ENCODE measurements at places on chromosomes 3 and 15.

GRCh38 chr15:99385005-99385669 lies 133.9 kb downstream of the LRRC28 start:
- DNase-seq, result no peak

- no peak for DNase-seq
Measured at GRCh38 chr15:95377258-95377852, 953.1 kb upstream of the NR2F2 start.

GRCh38 chr3:169526246-169526645 lies 137.3 kb downstream of the MECOM start:
- no peak for DNase-seq

DNA sequence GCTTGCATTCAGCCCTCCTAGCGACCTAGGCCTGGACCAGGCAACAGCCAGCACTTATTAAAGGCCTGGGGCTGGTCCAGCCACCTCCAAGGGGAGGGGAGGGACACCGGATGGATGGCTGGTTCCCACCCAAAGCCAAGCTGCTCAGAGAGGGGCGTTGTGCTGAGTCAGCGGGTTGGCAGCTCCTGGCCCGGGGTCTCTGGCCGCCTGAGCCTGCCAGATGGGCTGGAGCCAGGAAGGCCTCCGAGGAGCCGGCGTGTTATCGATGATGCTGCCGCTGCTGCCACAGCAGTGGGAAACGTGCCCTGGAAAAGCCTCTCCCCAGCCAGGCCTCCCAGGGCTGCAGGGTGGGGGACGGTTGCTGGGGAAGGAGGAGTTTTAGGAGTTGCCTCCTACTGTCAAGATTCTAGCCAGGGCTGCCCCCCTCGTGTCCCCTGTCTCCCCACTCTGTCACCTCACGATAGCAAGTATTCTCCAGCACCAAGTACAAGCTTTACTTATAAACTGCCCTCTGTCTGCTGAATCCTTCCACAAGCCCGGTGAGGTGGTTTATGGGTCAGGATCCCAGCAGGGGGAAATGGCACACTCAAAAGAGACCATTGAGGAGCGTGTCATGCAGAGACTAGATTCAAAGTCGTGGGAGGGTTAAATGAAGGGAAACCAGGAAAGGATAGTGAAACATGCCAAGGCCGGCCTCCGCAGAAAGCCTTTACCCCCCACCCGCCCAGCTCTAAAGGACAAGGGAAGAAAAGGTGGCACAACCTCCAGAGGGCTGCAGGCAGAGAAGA lies 43.2 kb upstream of the TSEN2 start:
- no peak for DNase-seq

DNA sequence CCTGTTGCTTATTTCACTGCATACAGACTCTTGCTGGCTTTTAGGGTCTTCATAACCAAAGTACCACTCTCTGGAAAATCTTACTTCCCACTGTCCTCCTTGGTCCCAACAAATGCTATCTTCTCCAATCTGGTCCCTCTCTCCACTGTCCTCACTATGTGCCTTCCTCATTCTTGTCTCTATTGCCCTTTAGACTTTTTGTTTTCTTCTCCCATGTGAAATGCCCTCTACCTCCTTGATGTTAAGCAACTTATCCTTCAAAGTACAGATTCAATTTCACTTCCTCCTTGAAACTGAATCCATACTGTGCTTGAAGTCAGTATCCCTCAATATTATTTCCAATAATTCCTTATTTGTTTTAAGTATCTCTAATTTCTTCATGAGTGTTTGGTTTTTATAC lies 60.8 kb downstream of the CGGBP1 start:
- DNase-seq, result no peak

DNA sequence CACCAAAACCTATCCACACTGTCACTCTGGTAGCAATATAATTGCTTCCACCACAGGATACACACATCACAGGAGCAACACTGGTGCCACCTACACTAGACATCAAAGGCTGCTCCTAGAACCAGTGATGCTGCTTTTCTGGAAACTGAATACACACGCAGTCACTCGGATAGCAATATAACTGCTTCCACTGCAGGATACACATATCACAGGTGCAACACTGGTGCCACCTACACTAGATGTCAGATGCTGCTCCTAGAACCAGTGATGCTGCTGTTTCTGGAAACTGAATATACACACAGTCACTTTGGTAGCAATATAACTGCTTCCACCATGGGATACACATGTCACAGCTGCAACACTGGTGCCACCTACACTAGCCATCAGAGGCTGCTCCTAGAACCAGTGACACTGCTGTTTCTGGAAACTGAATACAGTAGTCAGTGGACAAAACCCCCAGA lies 6.9 kb upstream of the TNFSF10 start:
- no peak for DNase-seq

DNA sequence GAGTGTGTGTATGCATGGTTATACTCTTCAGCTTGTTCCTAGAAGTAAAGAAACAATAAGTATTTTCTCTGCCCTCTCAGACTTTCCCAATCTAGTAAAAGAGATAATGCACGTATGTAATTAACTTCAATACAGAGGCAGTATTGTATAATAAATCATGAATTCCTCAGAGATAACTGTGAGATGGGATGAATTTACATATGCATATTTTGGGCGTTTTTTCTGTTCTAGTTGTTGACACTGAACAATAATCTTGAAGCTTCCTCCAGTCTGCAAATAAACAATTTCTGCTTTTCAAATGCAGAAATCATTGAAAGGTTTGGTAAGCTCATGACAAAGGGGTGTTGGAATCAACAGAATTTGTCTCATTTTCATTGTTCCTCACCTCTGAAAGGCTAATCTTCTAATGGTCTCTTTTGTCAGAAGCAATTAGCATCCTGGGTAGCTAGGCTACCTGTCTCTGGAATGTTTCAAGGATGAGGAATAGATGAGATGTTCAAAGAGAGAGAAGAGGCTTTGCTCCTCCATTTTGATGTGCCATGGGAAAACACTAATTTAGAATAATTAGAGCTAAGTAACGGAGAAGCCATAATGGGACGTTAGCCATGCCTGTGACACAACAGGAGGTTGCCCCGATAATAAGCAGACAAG lies 43.3 kb upstream of the SIAH2 start:
- DNase-seq, result no peak

DNA sequence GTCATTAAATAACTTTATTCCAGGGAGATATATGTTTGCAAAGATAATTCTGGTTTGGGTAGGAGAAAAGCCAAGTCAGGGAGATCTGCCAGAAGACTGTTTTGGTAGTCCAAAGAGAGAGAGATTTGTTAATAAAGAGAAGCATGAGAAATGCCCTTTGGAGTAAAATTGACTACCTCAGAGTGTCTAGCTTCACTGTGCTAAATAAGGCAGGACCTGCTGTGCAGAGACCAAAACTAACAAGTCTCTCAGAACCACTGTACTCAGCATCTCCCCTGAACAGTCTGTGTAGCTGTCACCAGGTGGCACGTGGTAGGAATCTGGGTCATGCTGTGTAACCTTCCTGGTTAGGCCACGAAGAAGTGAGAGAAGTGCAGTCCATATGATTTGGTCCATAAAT lies 31.6 kb upstream of the SLC35G2 start:
- DNase-seq, result no peak

DNA sequence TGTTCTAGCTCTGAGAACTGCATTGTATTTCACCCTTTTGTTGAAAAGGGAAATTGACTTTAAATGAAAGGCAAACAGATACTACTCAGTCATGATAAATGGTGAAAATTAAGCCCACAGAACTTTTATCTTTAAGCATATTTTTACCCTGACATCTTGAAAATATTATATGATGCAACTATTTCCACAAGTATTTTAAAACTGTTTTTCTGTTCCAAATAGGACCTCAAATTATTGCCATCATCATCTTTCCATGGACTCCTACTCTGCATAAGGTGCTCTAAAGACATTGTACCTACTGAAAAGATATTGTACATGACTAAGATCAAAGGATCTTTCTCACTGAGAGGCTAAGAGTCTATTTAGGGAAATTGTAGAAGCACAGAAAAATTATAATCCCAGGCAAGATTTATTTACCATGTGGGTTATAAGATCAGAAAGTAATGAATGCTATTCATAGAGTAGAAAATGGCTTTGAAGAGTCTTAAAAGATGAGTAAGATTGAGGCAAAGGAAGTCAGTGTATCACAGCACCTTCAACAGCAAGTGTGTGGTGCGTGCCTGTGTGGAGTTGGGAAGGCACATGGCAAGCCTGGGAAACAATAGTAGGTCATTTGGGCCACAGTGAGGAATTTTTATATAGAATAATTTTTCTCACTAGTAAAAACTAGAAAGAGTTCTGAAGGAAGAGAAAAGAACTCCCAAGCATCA lies 68.8 kb downstream of the VGLL3 start:
- DNase-seq, result no peak

DNA sequence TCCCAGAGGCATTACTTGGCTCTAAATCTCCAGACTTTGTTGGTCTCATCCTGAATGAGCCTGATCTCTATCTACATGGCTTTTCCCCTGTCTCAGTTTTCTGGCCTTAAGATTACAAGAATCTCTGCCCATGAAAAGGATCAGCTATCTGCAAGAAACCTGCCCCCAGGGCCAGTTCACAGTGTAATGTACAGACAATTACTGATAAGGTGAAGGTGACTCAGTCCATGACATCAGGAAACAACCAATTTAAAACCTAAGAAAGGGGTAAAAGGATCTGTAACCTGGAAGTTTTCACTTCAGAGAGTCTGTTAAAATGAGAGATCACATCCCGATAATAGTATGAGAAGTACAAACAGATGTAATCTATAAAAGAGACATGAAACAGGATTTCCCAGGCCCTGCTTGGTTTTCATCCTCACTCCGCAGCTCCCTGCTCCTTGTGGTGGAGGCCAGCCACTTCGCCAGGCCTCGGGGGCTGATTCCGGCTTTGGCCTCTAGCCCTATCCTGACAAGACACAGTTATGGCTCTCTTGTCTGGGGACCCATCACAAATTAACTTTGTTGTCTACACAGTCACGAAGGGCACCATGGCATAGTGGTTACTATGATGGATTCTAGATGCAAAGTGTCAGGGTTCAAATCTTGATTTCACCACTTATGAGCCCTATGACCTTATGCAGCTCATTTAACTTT lies 136.9 kb downstream of the THSD4 start:
- no peak for DNase-seq

DNA sequence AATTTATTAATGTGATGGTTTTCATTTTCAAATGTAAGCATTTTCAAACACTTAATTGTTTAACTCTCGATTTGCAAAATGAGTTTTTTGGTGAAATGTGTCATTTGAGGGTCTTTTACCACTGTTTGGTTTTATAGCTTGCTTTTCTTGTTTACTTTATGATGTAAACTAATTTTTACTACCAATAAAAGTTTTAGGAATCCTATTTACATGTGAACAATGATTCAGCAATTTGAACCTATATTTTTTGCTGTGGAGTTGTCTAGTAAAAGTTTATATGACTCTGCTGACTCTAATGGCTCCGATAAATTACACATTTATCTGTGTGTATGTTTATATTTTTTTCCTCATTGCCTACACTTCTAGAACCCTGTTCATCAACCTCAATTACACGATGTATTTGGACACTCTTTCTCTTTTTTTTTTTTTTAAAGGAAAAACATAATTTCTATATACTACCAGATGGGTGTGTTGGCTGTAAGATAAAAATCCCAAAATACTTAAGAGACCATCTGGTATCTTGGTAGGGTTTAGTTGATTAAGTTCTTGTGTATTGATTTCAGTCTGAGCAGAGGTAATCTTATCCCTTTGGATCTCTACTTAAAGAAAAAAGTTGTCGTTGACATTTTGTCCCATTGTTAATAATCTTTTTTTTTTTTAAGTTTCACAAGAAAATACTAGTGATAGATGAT lies 89.5 kb downstream of the PTPRG start:
- DNase-seq, result no peak

DNA sequence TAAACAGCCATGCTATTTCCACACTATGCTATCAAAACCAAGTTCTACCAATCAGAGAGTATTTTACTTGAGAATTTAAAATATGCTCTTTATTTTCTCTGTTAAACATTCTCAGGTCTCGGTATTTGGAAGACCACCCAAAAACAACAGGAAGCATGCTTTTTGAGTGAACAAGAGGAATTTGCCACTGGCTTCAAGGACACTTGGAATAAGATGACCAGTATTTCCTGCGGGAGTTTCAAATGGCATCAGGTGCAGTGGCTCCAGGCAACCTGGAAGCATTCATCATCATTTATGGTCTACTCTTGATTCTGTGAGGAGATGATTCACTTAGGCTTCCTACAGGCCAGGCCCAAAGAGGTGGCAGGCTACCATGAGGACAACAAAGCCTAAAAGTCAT lies 305.7 kb upstream of the ATP11B start:
- DNase-seq, result no peak

GRCh38 chr15:101566748-101567488 lies 77.4 kb upstream of the PCSK6 start:
- no peak for DNase-seq

- no peak for DNase-seq
Measured at GRCh38 chr15:95290176-95290974, 1040.1 kb upstream of the NR2F2 start.

DNA sequence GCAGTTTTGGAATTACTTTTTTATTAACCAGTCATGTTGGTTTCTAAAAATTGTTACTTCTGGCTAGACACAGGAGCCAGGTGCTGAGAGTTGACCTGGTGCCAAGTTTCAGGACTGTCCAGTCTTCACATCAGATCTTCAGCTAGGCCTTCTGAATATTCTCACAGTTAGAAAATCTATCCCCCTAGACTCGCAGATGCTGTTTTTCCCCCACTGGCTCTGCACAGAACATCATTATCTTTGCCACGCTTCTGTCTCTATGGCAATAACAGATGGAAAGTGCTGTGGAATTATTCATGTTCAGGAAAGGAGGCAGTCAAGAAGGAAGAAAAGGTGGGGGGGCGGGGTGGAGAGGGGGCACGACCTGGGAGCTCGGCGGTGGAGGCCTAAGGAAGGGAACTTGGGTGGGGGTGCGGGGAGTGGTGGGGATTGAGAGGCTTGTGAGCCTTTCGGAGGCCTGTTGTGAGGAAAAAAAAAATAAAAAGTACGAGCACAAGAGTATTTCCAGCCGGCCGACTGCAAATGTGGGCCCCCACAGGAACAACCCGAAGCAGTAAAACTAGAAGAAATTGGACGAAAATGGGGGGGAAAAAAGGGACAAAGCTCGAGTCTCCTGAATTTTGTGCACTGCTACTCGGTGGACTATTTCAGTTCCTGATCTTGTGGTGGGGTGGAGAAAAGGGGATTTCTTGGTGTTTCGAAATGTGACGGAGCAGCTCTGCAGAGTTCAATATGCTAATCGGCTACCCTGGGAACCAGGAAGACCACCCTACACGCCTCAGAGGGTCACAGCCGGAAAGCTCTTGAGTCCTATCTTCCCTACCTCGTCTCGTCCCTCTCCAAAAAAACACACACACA lies 1.5 kb upstream of the SKIL start:
- no peak for DNase-seq

DNA sequence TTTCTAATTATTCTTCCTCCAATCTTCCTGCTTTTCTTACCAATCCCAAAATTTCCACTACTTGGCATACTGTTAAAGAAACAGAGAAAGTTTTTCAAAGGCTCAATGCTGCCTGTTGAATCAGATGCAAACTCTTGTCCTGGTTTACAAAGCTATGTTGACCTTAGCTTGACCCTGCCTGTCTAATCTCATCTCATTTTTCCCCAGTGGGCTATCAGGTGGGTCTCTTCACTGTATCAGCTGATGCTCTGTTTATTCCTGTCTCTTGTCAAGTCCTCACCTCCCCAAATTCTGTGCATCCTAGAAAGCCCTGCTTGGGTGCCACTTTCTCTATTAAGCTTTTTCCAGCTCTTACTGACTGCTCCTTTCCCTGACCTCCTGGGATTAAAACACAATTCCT lies 18.2 kb downstream of the NFKBIZ start:
- DNase-seq, result no peak

GRCh38 chr15:80932989-80933388 lies 56.6 kb downstream of the MESD start:
- DNase-seq, result no peak

Data from effector CD8-positive, alpha-beta T cell (primary cell).